ENCODE measurements at places on chromosomes 5 and 9.

- no peak for DNase-seq
Measured at GRCh38 chr9:128233817-128234406, 30.7 kb downstream of the DNM1 start.

GRCh38 chr5:179828756-179829421 lies 8.2 kb downstream of the SQSTM1 start:
- no peak for DNase-seq

- no peak for DNase-seq
Measured at GRCh38 chr9:81814401-81814793, 113.8 kb upstream of the SPATA31D4 start.

- DNase-seq: peak; percentile 21
Measured at GRCh38 chr5:138603249-138603920, 28.2 kb upstream of the HSPA9 start.

- no peak for DNase-seq
Measured at GRCh38 chr5:160293901-160294561, 18.3 kb downstream of the CCNJL start.

DNA sequence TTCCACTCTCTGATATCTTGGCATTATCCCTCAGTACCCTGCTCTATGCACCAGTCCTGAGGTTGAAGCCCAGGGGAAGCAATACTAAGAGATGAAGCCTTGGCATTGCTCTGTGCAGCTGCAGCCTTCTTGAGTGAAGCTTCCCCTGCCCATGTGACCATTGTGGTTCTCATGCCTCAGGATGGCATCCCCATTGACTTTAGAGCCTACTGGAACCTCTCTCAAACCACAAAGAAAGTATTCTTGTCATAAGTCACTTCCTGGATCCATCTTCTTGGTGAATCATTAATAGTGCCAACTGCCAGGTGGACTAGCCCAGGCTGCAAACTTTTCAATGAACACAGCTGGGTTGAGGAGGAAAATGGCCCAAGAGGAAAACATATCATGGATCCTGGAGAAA lies 283.9 kb upstream of the RFX3 start:
- no peak for DNase-seq

DNA sequence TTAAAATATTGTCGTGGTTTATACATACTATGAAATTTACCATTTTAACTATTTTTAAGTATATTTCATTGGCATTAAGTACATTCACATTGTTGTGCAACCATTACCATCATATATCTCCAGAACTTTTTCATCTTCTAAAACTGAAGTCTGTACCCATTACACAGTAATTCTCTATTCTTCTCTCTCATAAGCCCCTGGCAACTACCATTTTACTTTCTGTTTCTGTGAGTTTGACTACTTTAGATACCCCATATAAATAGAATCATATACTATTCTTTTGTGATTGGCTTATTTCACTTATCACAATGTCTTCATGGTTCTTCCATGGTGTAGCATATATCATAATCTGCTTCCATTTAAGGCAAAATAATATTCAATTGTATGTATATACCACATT lies 30.3 kb downstream of the NDUFS4 start:
- DNase-seq: no peak

DNA sequence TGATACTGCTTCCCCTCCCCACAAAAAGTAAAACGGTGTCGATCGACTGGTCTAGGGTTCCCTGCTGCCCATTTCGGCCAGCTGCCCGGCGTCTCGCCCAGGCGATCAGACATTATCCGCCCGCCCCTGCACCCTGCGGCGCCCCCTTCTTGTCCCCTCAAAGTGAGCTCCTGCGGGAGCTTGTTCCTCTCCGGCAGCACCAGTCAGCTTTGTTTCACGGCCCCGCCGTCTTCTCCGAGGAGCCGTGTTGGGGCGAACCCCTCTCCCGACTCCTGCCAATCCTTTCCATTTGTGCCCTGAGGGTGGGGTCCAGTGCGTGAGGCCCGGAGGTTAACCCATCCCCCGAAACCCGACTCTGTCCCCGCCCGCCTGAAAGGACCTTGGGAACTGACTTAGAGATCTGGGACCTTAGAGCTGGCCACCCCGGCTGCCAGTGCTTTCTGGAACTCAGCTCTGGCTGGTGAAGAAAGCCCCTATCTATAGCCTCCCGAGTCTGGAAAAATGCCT lies 518 bp downstream of the UBE2B start:
- peak; percentile 42 for DNase-seq

GRCh38 chr9:87007711-87008366 lies 60.5 kb upstream of the GAS1 start:
- no peak for DNase-seq

All from stimulated activated CD4-positive, alpha-beta T cell treated with anti-CD3 and anti-CD28 coated beads, Interleukin-1b, Interleukin-23, amount 100 ng/mL, for 48 hours (primary cell).